ENCODE measurements at places on chromosomes 12 and 14.

DNA sequence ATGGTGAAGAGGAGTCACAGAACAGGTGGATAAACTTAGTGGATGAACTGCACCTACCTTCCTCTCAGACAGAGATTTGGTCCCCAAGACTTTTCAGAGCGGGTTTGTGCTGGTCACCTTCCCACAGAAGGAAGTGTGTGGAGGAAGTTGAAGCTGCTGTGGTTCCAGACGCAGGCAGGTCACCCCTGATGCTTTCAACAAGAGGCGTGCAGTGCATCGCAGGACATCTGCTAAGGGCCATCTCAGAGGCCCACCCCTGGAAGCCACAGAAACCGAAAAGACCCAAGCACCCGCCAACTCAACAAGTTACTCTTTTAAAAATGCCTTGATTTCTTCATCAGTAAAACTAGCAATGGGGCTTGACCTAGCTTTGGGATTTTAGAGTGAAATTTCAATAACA lies 1.0 kb upstream of the GPX2 start:
- no peak for DNase-seq

DNA sequence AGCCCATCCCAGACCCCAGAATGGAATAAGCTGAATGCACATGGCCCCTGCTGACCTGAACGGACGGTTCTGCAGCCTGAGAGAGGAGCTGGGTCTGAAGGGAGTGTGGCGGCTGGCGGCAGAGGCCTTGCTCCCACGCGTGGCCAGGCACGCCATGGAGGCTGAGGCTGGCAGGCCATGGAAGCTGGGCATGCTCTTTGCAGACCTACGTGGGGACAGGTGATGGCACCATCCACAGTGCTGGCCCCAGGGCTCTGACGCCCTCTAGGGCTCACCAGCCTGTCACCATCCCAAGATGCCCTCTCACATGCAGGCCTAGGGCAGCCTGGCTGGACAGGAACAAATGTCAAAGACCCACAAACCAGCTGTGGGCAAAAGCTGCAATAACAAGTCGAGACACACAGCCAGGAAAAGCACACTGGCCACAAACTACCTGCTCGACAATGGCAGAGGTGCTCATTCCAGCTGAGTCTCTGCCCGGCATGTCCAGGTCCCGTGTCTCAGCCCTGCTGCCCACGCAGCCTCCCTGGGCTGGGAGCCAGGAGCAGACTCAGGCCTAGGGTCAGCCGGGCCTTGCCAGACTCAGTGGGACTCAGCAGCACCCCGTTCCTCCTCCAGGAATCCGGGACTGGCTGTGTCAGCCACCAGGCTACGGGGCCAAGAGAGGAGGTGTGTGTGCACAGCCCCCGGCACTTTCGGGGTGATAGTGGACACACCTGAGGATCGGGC lies 19.7 kb downstream of the BTBD6 start:
- no peak for DNase-seq

GRCh38 chr14:89029961-89030694 lies 205.7 kb downstream of the TTC8 start:
- DNase-seq, result no peak

DNA sequence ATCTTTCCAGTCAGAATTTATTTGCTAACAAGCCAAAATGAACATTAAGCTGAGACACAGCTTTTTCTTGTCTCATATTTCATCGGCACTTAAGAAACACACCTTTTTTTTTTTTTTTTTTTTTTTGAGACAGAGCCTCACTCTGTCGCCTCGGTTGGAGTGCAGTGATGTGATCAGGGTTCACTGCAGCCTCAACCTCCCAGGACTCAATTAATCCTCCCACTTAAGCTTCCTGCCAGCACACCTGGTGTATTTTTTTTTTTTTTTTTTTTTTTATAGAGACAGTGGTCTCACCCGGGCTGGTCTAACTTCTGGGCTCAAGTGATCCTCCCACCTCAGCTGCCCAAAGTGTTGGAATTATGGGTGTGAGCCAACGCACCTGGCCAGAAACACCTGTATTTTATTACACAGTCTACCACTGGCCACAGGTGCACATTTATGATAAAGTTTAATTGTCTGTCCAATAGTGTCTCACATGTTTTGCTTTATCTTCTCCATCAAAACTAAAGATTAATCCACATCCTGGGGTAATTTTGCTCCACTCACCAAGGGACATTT lies 62.7 kb downstream of the C2CD5 start:
- no peak for DNase-seq

- no peak for DNase-seq
Observed at GRCh38 chr12:49843411-49843810, 505 bp upstream of the BCDIN3D start.

GRCh38 chr14:63918411-63918810 lies 65.6 kb downstream of the SYNE2 start:
- no peak for DNase-seq

- DNase-seq, result peak; percentile 85
Observed at GRCh38 chr14:65824285-65824977, 411.9 kb downstream of the FUT8 start.

GRCh38 chr12:79186506-79186905 lies 321.9 kb downstream of the SYT1 start:
- DNase-seq, result no peak

- DNase-seq, result no peak
Observed at GRCh38 chr12:54870617-54871016, 16.3 kb downstream of the MUCL1 start.

- DNase-seq, result no peak
Observed at GRCh38 chr12:6167327-6168280, 32.6 kb upstream of the CD9 start.

GRCh38 chr14:55963295-55963694 lies 154.9 kb upstream of the PELI2 start:
- DNase-seq, result no peak

GRCh38 chr12:130433411-130433810 lies 95.7 kb downstream of the PIWIL1 start:
- DNase-seq, result no peak

GRCh38 chr12:65567820-65568219 lies 256.5 kb upstream of the HMGA2 start:
- DNase-seq, result no peak

GRCh38 chr14:54166049-54166950 lies 209.7 kb upstream of the BMP4 start:
- peak; percentile 58 for DNase-seq

DNA sequence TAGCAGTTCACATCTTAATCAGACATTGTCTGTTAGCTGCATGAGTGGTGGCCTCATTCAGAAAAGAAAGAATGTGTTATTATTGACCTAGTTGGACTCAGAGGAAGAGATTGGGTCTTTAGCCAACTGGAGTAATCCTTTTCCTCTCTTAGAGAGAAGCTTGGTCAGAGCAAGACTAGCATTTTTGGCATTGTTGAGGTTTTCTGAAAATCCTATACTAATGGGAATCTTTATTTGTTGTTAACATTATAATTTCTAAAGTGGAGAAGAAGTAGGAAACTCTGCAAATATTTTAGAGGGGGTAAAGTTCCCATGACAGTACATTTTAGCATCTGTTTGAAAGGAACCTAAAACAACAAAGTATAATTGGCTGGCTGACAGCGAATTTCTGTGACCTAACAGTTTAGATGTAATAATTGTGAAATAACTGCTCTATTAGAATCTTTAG lies 9.7 kb downstream of the TOX4 start:
- no peak for DNase-seq

DNA sequence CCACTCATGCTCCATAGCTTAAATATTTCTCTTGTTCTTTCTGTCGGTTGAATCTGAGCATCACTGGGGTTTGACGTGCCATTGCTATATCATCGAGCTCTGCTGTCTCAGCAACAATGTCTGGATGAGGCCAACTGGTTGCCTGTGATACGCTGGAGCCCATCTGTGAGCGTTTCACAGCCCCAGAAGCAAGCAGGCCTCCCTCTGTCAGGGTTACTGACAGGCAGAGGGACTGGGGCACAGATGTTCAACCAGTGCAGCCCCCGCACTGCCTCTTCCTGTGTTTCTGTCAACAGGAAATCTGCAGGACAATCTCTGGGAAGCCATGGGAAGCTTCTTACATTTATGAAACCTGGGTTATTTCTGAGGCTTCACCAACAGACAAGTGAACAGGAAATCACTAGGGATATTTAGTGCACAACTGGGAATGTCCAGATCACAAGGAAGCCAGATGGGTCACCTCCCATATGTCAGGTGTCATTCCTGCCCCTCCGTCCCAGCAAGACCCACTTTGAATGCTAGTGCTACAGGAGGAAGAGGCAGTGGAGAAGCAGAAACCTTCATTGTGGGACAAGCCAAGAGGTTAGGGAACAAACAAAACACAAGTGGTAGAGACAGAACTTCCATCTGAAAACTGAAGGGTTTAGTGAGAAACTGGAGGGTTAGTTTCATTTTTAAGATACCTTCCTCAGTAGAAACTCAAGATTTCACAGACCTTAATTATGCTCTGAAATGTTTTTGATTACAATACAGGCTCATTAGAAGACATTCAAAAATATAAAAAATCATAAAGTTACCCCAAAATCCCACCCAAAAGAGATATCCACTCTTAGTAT lies 24.1 kb downstream of the DMAC2L start:
- peak; percentile 84 for DNase-seq

DNA sequence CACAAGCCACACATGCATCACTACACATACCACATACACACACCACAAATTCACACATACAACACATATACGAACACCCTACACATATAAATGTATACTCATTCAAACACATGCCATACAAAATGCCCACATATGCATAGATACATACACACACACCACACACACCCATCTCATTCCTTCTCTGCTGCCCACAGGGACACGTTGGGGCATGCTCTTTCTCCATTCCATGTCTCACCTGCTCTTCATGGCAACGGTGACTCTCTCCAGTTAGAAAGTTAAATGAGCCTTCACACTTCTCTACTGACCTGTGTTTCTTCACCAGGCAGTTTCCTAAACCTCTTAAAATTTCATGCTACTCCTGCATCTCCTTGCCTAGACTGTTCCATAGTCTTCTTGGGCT lies 1194.8 kb downstream of the BCL11B start:
- no peak for DNase-seq
